ENCODE measurements at places on chromosomes 5 and 9.

DNA sequence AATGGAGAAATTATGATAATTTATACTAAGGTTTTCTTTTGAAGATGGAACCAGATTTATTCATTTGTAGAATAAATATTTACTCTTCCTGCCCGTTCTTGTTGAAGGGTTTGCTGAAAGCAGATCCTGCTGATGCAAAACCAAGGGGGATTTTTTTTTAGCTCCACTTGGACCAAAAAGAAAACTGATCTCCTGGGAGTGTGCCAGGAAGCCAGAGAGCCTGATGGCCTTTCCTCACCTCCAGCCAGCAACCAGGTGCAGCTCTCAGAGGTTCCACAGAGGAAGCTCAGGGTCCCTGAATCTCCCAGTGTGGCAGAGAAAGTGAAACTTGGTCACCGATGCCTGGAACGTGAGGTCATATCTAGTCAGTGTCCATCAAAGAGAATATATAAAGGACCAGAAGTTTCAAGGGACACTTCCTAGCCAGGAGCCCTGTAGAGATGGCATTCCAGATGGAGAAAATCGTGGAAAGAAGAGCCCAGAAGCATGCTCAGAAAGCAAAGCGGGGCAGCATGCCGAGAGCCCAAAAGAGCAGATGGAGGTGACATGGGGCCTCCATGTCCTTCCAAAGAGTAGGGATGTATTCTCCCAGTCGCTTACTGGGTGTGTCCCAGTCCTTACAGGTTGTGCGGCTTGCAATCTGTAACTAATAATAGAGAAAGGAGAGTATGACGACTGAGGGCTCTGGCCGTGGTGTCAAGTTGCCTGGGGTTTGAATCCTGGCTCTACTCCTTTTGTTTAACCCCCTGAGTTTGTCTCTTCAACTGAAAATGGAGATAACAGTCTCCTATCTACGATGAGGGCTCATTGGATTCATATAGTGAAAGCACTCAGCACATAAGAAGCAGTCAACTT lies 12.2 kb downstream of the AFAP1L1 start:
- DNase-seq: no peak

- DNase-seq: no peak
Observed at GRCh38 chr5:110201791-110202190, 512.1 kb downstream of the MAN2A1 start.

- no peak for DNase-seq
Observed at GRCh38 chr9:129571298-129572051, 49.4 kb downstream of the C9orf50 start.

DNA sequence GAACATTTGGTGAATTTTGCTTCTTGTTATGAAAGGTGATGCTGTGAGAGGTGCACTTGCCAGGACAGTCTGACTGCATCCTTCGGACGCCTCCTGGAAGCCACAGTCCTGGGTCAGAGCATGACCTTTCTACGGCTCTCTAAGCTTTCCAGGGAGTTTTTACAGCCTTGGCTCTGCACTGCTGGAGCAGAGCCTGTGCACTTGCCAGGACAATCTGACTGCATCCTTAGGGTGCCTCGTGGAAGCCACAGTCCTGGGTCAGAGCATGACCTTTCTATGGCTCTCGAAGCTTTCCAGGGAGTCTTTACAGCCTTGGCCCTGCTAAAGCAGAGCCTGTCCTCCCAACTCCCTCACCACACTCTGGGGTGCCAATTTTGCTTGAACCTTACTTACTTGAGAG lies 49.6 kb downstream of the CCDC180 start:
- no peak for DNase-seq

- DNase-seq: no peak
Observed at GRCh38 chr5:111472579-111472978, 39.8 kb downstream of the STARD4 start.

GRCh38 chr5:107565791-107566767 lies 104.7 kb downstream of the EFNA5 start:
- no peak for DNase-seq

DNA sequence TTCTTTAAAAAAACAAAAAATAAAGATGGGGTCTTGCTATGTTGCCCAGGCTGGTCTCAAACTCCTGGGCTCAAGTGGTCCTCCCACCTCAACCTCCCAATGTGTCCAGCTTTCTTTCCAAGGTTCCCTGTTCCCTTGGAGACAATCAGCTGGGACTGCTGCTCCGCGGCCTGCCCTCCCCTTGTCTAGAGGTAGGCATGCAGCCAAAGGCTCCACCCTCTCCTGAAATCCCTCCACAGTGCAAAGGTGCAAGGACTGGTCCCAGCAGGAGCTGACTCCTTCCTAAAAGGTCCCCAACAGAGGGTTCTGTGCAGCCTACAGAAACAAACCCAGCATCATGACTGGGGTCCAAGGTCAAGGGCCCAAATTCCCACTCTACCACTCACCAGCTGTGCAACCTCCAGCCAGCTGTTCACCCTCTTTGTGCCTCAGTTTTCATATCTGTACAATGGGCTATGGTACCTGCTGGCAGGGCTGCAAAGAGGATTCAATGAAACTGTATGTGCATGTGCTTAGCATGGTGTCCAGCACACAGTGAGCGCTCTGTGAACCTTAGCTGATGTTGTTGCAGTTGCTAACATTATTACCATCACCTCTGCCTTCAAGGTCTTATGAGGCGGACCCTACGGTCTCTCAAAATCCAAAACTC lies 47.5 kb downstream of the BARX1 start:
- no peak for DNase-seq

- DNase-seq: no peak
Observed at GRCh38 chr5:131223751-131224386, 40.0 kb upstream of the CDC42SE2 start.

All from activated naive CD4-positive, alpha-beta T cell treated with Interleukin-2 at 50 U/mL for 16 hours (primary cell).